Left cardiac atrium (tissue), 4 donors: ENCODE measurements at places on chromosomes 3 and 15.

GRCh38 chr3:174821477-174821876, 37.7 kb upstream of the NAALADL2 start:
- no peak for DNase-seq

DNA sequence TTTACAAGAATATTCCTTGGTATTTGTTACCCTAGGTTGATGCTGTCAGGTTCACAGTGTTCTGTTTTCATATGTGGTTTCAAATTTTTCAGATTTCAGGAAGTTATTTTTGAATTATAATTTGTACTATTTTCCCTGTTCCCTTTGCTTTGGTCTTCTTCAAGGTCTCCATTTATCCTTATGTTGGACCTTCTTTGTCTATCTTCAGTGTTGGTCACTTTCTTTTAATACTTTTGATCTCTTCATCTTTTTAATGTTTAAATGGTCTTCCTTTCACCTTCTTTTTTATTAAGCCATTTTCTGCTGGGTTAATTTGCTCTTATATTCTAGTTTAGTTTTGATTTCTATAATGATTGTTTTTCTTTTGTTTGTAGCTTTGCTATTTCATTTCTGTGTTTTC, 61.3 kb downstream of the KLHL25 start:
- DNase-seq = no peak

DNA sequence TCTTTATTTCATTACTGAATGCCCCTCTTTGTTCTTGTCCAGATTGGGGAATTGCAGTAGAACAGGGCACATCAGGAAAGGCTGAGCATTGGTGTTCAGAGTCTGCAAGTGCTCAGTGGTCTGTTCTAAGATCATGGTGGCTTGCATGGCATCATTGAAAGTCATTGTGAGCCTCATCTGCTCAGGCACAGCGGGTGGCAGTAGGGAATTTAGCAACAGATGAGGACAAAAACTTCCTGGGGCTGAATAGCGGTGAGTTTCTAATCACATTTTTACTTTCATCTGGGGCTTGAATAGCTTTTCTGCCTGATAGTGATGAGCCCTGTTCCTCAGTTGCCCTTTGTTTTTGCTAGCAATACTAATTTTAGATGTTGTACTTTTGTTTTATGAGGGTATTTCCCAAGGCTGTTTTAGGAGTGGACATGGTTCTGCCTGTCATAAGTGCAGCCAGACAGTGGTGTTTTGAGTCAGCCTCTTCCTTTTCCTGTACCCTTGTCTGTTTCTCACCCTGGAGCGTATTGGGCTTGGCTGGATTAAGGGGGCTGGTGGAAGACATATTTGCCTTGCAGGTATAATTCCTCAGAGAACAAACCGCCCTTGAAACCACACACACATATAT, 127.2 kb upstream of the IL12A start:
- no peak for DNase-seq

- no peak for DNase-seq
Observed at GRCh38 chr3:122102191-122102935, 47.2 kb downstream of the CD86 start.

- DNase-seq = no peak
Observed at GRCh38 chr15:65396965-65397317, 19.1 kb upstream of the IGDCC3 start.

GRCh38 chr15:65254758-65255157, 31.9 kb downstream of the PARP16 start:
- no peak for DNase-seq

GRCh38 chr3:9769426-9770275, at the start of gene CAMK1:
TSS of gene CAMK1 (minus strand) at chr3:9769947. CDS start at chr3:9767749, 2,198 bp downstream.
- DNase-seq = peak; percentile 88

GRCh38 chr3:177443469-177443868, 246.2 kb upstream of the TBL1XR1 start:
- no peak for DNase-seq

DNA sequence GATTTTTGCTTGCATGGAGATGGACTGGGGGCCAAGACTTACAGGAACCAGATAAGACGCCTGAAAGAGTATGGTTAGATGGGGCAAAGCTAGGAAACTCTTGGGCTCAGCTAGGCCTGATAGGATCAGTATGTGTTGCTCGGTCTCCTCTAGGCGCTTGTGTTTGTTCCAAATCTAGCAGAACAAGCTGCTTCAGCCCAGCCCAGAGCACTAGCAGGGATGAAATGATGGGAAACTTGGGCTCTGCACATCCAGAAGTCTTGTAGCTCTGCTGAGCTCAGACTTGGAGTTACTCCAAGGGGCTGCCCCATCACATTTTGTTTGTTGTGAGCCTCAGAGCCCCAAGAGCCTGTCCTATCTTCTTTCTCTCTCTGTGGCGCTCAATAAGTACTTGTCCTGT, 34.7 kb downstream of the FOXL2 start:
- no peak for DNase-seq

DNA sequence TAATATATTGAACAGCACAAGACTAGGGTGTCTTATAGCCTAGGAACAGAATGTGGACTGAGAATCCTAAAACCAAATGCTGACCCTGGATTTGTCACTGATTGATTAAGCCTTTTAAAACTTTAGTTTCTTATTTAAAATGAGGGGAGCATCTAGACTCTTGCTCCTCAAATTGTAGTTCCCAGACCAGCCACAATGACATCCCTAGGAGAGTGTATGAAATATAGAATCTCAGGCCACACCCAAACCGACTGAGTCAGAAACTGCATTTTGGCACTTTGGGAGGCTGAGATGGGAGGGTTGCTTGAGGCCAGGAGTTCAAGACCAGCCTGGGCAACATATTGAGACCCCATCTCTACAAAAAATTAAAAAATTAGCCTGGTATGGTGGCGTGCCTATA, 287.8 kb upstream of the UMPS start:
- no peak for DNase-seq

- no peak for DNase-seq
Observed at GRCh38 chr3:107870943-107871638, 219.7 kb downstream of the CD47 start.

DNA sequence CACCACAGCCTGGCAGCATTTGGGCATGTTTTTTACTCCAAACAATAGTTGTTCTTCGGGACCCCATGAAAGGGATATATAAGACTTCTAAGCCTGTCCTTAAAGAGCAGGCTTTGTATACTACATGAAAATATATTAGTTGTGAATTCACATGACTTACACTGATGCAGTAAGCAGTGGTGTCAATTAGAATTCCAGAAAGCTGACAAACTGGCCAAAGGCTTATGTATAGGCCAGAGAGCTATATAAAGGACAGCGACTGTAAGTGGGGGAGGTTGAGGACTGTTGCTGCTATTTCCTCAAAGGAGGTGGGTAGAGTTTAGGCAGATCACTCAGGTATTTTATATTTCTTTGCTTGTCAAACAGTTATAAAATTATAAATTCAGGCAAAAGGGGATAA, 24.8 kb downstream of the KPNA4 start:
- DNase-seq = no peak

- no peak for DNase-seq
Observed at GRCh38 chr3:157958457-157958856, 147.8 kb downstream of the SHOX2 start.

DNA sequence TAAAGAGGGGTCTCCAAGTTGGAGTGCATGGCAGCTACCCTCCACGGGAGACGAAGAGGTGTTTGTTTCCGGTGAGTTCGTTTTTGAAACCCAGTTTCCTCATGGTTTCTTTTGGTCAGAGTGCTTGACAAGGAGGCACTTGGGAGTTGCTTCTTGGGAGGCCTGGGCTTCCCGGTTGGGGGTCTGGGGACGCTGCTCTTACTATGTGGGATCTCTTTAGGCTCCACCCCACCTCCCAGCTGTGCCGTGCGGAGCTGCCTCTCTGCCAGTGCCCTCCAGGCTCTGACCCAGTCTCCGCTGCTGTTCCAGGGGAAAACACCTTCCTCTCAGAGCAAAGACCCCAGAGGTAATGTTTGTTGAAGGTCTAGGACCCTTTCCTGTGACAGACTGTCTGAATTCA, 29.6 kb downstream of the KIF7 start:
- no peak for DNase-seq

DNA sequence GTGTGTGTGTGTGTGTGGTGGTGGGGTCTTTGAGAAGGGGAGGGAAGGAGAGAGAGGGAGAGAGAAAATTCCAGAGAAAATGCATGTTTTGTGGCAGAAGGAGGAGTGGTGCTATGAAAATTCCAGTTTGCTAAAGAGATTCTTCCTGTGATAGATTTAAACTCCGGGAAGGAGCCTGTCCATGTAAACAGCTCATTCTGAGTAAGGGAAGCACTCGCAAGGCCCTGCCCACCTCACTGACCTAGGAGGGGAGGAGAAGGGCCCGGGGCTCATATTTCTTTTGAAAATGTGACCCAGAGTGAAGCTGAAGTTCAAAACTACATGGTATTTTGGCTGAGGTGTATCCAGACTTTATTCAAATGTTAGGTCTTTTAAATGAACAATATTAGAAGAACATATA, 41.3 kb downstream of the ADAMTSL3 start:
- no peak for DNase-seq

DNA sequence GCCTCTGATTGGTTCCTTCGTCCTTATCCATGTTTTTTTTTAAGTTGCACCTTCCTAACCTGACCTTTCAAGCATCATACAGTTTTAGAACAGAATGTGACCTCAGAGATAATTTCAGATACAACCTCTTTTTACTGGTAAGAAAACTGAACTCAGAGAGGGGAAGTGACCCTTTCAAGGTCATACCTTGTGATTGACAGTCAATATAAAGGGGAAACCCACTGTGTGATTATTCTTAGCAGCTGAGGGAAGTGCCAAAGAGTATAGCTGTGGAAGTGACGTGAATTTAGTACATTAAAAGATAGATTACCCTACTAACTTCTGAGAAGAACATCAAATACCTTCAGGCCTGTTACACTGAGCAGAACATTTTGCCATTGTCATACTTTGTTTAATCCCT, 319.4 kb downstream of the NEK10 start:
- no peak for DNase-seq

- DNase-seq = peak; percentile 57
Observed at GRCh38 chr3:185175370-185175987, 22.6 kb upstream of the C3orf70 start.

DNA sequence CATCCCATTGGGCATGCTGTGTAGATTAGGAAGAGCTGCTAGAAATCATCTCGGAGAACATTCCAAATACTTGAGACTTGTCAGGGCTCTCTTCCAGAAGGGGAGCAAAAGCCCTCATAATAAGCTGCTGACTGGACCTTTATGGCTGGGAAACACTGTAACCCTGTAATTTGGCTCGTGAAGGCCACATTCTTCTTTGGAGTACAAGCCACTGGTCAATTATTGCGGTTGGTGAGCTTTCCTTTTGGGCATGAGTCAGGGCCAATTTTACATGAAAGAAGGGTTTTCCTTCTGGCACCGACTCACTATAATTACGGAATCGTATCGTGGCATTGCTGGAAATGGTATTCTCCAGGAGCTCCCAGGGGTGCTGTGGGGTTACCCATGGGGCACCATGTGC, 434.5 kb upstream of the RGMA start:
- no peak for DNase-seq

DNA sequence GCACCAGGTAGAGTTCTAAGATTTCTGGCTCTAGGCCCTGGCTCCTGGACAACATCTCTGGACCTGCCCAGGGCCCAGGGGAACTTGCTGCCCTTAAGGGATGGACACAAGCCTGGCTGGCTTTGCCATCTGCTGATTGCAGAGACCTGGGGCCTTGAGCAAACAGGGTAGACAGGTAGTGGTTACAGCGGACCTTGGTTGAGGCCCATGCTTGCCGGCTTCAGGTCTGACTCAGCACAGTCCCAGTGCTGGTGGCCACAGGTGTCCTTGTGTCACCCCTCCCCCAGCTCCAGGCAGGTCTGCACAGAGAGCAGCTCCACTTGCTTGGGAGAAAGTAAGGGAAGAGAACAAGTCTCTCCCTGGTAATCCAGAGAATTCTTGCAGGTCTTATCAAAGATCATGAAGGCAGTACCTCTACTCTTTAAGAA, 15.9 kb upstream of the ACTL6A start:
- DNase-seq = no peak

DNA sequence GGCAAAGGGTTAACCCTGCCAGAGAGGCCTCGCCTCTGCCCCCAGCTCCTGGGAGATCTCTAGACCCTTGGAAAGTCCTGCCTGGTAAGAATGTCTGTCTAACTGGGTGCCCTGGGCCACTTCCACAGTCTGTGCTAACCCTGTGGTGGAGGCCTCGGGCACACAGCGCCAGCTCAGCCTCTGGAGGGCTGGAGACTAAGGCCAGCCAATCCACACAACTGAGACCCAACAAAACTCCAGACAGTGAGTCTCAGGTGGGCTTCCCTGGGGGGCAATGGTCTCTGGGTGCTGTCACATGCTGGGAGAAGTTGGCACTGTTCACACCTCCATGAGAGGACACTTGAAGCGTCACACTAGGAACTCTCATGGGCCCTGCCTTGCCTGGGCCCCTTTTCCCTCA, 19.5 kb downstream of the ZXDC start:
- DNase-seq = no peak

GRCh38 chr3:129441215-129441614, 1.2 kb downstream of the IFT122 start:
- DNase-seq = no peak

DNA sequence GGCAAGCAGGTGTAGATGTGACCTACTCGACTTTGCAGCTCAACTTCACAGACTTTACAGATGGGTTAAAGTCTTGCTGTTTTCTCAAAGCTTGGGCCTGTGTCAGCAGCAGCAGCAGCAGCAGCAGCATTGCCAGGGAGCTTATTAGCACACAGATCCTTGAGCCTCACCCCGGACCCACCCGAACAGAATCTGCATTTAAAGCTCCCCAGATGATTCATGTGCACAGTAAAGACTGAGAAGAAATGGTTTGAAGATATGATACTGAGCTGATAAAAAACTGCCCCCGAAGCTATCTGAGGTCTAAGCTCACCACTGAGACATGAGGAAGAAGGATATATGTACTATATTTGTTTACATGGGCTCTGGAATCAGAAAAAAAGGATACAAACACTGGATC, 231.7 kb downstream of the ARPP21 start:
- no peak for DNase-seq

DNA sequence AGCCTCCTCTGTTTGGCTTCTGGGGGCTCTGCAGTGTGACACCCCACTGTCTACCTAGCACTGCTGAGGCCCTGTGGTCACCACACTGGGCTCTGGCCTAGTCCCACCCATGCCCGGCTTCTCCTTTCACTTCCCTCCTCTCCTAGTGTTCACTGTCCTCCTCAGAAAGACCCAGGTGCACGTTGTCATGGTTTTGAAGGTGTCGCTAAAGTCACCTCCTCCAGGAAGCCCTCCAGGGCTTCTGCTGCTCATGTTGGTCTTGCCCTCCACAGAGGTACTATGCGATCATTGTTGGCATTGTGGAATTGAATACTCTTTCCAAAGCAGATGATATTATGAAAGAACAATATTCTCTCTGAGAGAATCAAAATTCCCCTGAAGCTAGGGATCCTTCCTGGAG, 163.5 kb downstream of the GABRG3 start:
- DNase-seq = no peak

DNA sequence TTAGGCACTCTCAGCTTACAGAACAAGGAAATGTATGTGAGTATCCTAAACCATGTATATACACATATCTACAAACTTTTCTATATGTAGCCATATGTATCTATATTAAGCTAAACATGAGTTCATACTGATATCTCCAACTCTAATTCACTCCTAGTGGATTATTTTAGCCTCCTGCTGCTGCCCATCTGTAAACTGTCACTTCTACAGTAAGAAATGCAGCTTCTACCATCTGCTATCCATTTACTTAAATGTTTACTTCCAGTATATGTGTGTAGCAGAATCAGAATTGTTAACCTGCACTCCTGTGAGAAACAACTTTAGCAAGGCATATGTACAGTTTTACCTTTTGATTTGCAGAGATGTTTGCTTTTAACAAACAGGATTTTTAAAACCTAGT, 478.5 kb upstream of the CBLB start:
- DNase-seq = no peak

GRCh38 chr15:96064351-96064756, 266.1 kb upstream of the NR2F2 start:
- no peak for DNase-seq
